Effector memory CD4-positive, alpha-beta T cell (primary cell): ENCODE measurements at places on chromosomes 5 and 9.

GRCh38 chr5:142186857-142187594 is 78.4 kb downstream of the NDFIP1 start:
- DNase-seq, result no peak

DNA sequence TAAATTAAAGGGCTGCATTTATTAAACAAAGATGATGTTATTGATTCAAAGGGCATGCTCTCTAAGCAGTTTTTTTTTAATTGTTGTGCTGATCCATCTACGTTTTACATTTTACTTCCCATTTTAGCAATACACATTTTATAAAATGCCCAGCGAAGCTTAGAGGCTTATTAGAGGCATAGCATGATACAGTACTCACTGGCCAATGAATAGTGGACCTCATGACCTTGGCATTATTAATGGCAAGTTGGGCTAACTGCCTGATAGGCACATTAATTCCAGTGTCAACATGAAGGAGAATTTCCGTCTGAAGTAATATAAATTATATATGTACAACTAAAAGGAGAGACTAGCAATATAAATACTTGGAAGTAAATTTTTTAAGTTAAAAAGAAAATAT is 837.2 kb downstream of the EFNA5 start:
- DNase-seq, result no peak

DNA sequence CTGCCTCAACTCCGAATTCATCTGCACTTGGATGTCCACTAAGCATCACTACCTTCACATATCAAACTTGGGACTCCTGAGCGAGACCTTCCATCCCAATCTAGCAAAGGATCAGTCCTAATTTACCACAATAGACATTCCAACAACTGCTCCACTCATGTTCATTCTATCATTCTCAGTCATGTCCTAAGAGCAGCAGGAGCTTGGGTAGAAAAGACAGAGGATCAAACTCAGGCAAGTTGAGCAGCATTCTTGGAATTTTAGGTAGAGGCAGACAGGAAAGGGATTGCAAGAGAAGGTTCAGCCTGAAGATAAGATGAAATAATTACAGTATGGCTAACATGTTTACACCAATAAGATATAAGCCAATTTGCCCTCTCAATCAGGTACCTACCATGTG is 51.7 kb downstream of the AUH start:
- DNase-seq, result no peak

DNA sequence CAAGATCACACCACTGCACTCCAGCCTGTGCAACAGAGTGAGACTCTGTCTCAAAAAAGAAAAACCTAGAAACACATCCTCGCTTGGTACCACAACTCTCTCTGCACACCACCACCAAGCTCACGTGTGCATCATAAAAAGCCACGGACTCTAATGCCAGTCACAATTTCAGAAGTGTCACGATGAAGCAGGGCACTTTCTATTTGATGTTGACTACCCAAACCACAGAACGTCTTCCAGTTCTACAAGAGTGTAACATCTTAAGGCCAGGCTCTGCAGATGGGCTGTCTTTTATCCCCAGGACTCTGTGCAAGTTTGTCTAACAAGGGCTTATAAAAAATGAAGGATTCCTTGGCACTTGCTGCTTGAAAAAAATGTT is 22.9 kb downstream of the GFPT2 start:
- DNase-seq, result no peak

- no peak for DNase-seq
Observed at GRCh38 chr9:19101203-19101602, 1.5 kb downstream of the HAUS6 start.

DNA sequence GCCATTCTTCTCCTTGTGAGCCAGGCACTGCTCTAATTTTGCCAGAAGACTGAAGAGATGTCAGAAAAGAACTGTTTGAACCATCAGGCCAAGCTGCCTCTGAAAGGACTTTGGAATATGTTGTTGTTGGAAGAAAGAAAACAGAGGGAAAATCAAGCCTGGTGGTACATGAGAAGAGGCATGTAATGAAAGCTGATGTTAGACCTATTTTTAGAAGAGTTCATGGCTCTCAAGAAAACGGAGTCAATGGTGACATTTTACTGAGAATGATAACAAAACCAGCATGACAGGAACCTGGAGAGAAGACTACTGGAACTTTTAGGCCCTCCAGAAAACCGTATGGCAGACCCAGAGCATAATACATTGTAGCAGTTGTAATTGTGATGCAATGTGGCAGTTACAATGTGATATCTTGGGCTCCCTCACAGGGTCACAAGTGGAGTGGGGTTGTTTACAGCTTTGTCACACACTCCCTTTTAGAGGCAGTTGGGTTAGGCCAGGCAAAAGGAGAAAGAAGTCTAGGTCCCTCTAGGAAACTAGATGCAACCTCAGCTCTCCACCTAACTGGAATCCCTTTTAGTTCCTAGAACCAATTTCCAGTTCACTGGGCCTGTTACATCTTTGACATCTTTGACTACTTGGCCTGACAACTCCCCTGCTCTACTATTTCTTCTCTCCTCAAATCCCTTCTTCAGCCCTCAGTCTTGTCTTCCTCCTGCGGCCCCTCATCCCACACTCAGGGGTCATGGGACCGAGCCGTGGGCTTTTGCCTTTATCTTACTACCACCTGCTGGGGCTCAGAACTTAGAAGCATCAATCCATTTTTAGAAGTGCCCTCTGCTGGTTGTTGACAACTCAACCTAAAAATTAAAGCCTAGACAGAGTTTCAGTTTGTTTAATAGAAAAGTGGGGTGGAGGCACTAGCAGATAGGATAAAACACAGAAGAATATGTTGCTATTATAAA is 61.2 kb upstream of the JAK2 start:
- DNase-seq, result no peak

GRCh38 chr5:67363963-67364362 is 167.4 kb upstream of the CD180 start:
- no peak for DNase-seq

DNA sequence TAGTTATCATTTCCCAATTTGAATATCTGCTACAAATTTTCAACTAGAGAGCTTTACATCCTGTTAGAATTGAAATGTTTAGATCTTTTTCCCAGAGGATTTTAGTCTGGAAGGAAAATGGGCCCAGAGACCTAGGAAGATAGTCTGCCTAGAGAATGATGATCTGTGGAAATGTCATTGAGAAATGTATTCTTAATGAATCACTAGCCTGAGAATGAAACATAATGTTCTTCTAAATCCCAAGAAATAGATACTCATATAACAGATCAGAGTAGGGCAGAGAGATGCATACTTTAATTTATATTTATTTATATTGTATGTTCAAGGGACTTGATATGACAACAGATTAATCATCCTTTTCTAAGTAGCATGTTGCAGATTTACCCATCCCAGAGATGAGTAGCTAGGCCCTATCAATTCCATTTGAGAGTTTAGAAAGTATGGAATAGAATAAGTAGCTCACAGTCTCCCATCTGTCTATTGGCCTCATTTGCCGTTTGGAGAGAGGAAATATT is 25.1 kb upstream of the SLC44A1 start:
- no peak for DNase-seq

DNA sequence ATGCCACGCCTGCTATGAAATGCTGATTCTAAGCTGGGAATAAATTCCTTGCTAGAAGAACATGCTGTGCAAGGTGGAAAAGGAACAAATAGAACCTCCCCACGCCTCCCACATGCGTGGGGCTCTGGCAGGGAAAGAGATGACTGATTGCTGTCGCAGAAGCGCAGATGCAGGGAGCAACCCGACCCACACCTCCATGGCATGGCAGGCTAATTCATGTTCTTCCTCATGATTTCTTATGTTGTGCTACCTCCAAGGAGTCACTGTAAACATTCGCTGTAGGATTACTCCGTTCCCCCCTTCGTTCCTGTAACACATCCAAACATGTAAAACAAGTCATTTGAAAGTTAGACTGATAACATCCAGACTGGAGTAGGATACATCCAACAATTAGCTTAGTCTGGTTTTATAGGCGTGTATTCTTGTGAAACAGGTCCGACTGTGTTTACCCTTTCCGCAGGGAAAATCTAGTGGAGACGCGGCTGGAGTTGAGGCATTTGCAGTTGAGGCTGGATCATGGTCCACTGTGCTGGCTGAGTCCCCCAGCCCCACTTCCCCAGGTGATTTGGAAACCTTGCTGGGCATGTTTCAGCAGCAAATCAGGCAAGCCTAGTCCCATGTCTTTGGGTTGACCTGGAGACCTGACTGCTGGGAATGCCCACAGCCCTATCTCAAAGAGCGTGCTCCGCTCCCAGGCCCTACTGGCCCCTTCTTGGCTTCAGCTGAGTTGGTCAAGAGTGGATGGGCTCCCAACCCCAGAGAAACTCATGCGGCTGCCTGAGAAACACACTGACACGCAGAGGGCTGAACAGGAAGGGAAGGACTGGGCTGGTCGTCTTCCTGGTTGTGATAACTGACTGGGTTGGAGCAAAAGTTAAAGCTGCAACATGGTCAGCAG is 24.8 kb upstream of the ANKRD33B start:
- DNase-seq, result no peak

- DNase-seq, result no peak
Observed at GRCh38 chr5:2491846-2492245, 259.6 kb downstream of the IRX2 start.

GRCh38 chr5:152634586-152634985 is 229.5 kb upstream of the NMUR2 start:
- no peak for DNase-seq
